BE2C (cell line): ENCODE measurements at places on chromosomes 2 and 18.

- DNase-seq, result no peak
These were observed 122.9 kb downstream of the MRO start for GRCh38 chr18:50696929-50697328.

GRCh38 chr2:237322564-237322963 is 91.4 kb downstream of the COL6A3 start:
- DNase-seq, result no peak

DNA sequence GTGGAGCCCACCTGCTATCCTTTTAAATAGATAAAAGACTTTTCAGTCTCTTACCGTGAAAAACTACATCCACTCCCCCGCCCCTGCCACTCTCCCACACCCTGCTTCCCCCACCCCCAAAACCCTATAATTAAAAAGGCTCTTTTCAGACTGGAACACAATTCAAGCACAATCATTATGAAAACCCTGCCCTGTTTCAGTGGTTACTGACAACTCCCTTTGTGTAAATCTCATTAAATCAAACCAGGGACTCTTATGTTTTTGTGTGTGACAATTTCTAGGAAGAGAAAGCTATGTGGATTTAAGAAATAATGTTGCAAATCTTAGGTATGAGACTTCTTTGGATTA is 21.0 kb upstream of the ZNF532 start:
- no peak for DNase-seq

DNA sequence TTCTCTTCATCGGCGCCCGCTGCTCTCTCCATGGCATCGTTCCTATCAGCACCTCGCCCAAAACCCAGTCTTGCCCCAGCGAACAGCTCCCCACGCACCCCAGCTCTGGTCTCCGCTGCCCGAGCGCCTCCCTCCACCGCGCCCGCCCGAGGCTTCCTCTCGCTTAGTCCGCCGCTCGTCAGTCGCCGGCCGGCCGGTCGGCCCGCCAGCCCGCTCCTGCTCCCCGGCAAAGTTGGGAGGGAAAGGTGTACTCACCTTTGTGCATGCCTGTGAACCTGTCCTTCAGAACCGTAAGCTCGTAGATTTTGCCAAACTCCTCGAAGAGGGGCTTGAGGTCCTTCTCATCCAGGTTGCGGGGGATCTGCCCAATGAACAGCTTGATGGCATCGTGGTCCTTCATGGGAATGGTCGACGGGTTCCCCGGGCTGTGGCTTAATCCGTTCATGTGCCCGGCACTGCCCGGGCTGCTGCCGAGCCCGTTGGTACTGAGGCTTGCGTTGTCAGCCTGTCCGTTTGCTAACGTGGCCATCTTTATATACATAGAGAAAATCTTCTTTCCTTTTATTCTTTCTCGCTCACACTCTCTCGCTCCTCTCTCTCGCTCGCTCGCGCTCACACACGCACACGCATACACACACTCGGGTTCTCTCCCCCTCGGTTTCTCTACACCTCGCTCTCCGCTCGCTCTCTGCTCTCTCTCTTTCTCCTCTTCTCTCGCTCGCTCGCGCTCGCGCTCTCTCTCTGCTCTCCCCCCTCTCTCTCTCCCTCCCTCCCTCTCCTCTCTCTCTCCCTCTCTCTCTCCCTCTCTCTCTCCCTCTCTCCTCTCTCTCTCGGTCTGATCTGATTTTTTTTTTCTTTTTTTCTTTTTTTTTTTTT is at the start of gene CELF4:
Gene CELF4, minus strand, starts transcription at position 698 of the 876 bp plus-strand sequence.
- DNase-seq, result peak; percentile 46

DNA sequence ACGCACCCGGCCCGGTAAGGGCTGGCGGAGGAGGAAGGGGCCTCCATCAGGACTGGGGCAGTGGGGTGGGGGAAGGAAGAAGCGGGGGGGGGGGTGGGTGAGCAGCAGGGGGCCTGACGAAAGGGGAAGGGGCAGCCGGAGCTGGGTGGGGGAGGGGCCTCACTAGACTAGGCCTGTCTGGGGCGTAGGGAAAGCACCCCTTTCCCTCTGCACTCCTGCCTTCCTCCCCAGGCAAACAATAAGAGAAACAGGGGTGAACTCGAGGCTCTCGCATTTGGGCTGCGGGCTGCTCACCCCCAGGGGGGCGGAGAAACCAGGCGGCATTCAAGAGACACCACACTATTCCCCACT is 82.7 kb upstream of the POMC start:
- DNase-seq, result no peak

- DNase-seq, result no peak
These were observed 134.5 kb upstream of the CTAGE1 start for GRCh38 chr18:22552254-22552653.

- peak; percentile 89 for DNase-seq
These were observed 3.1 kb upstream of the GMPPA start for GRCh38 chr2:219495531-219496122.

GRCh38 chr2:237281836-237282306 is 132.1 kb downstream of the COL6A3 start:
- DNase-seq, result no peak

- no peak for DNase-seq
These were observed 280.7 kb upstream of the HNRNPA3 start for GRCh38 chr2:176931588-176932563.

- DNase-seq, result no peak
These were observed 419.5 kb upstream of the CHST9 start for GRCh38 chr18:27604583-27604982.

GRCh38 chr18:9536354-9537152 is 61.2 kb downstream of the RALBP1 start:
- DNase-seq, result no peak

- DNase-seq, result no peak
These were observed 20.7 kb downstream of the CRYGD start for GRCh38 chr2:208103616-208104015.

DNA sequence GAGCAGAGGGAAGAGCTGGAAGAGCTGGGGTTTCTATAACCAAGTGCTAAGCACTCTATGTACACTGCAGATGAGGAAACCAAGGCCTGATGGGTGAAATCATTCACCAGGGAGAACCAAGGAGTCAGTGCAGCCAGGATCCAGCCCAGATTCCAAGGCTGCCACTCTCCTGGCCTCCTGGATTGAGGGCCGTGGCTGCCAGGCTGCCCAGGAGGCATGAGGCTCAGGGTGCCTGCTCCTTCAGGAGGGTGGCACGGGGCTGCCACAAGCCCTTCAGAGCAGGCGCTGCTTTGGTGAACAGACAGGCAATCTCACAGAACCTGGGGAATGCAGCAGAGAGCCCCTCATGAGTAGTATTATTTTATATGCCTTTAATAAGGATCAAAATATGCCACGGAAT is 293.7 kb upstream of the HDAC4 start:
- DNase-seq, result no peak

DNA sequence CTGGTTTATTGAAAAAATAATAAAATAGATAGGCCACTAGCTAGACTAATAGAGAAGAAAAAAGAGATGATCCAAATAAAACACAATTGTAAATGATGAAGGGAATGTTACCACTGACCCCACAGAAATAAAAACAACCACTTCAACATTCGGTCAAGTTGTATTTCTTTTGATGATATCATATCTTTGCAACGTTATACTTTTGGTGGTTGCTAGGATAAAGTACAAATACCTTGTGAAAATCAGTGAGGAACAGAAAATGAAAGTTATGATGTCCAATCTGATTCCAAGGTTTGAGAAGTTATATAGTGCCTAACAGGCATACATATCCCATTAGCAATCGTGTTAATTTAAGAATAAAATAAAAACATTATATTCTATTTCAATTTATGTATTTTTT is 6.6 kb upstream of the ASNSD1 start:
- DNase-seq, result no peak

DNA sequence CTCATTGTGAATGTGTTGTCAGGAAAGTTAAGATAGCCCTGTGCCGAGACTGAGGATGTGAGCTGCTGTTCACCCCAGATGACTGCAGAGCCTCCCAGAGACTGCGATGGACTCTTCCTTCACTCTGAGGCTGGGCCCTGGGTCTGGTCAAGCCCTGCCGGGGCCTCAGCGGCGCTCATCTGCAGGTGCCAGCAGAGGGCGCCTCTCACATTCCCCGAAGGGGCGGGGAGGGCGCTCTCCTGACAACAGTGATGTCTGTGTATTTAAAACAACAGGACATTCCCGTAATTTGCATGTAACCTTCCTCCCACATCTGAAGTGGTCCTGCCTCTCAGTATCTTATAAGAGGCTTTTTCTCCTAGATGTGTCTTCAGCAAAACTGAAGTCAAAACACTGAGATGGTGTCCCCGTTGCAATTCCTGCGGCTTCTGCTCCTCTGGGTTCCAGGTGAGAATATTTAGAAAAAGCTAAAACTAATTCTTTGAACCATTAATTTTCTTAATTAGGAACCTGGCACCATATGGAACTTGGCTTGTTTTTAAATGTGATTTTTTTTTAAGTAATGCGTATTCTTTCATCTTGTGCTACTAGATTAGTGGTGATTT is 1377.9 kb downstream of the RPIA start:
- peak; percentile 41 for DNase-seq

- no peak for DNase-seq
These were observed 1677.0 kb upstream of the LRRTM1 start for GRCh38 chr2:81981585-81981984.

- no peak for DNase-seq
These were observed 1004.1 kb upstream of the NRXN1 start for GRCh38 chr2:52036024-52036423.

GRCh38 chr2:108833219-108833618 is 46.6 kb downstream of the CCDC138 start:
- no peak for DNase-seq

GRCh38 chr2:1494906-1495305 is 81.6 kb downstream of the TPO start:
- DNase-seq, result no peak

GRCh38 chr2:172865422-172865821 is 129.8 kb downstream of the RAPGEF4 start:
- no peak for DNase-seq

- DNase-seq, result no peak
These were observed 92.3 kb downstream of the DIS3L2 start for GRCh38 chr2:232053777-232054176.

- DNase-seq, result no peak
These were observed 124.1 kb downstream of the LNPK start for GRCh38 chr2:175877845-175878544.

- DNase-seq, result no peak
These were observed 52.5 kb upstream of the STAM2 start for GRCh38 chr2:152227969-152228592.

DNA sequence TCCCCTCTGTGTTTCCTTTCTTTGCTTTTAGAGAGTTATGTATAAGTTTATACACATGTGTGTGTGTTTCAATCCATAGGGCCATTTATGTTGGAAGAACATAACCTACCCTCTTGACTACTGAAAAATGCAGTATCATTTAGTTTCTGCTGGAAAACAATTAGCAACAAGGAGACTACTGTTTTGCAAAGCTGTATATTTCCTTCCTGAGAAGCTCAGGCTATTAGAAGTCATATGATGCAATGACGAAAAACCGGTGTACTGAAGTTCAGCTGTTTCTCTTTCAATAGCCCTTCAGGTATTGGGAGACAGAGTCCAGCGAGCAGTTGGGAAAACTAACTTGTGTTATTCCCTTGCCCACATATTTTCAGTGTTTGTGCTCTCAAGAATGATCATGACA is 447.7 kb upstream of the GYPC start:
- DNase-seq, result no peak

GRCh38 chr2:53500181-53500580 is 267.4 kb upstream of the CHAC2 start:
- DNase-seq, result no peak

DNA sequence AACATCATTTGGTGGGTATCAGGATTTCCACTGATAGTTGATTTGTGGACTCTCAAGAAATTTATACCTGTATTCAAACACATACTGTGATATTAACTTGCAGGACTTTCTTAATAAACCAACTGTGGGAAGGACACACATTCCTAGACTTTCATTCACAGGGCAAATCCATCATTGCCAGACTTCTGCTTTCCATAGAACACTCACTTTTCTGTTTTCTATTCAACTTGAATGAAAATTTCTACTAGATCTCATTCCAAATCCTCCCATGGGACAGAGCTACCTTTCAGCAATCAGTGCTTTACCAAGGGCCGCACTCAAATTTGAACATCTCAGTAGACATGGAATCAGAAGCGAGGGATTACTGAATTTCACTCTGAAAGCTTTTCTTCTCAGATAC is 612.5 kb downstream of the IRS1 start:
- DNase-seq, result no peak

DNA sequence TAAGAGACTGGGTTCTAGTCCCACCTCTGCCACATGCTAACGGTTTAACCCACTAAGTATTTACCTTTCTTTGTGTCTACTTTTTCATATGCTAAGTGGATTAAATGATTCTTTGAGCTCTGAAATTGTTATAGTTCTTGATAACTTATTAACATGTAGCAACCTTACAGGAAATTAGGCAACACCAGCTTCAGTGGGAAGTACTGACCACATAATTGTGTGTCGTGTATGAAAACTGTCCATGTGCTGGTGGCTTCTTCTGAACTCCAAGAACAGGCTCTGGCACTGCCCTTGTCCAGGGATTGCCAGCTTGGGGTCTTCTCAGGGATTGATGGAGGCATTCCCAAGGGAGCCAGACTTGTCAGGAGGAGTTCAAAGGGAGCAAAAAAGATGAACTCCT is 427.7 kb downstream of the TGIF1 start:
- DNase-seq, result no peak

- DNase-seq, result no peak
These were observed 406.2 kb downstream of the MTX2 start for GRCh38 chr2:176675271-176675949.

GRCh38 chr2:191109888-191110287 is 40.9 kb downstream of the STAT4 start:
- no peak for DNase-seq

DNA sequence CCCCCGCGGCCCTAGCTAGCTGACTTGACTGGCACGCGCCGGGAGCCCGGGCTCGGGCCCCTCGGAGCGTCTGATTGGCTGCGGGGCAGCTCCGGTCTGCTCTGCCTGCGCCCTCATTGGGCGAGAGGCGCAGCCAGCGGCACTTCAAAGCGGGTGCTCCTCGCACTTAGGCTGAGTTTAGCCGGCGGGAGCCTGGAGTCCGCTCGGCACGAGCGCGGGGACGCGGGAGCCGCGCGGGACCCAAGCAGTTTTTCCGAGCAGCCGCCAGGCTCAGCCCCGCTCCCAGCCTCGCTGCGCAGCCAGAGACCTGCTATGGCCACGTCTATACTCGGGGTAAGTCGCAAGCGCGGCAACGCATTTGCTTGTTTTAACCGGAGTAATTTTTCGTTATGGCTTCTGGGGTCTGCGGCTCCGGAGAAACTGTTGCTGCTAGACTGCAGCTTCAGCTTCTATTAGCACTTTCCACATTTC is at the start of gene SP9:
Gene SP9, plus strand, starts transcription at position 174 of the 471 bp plus-strand sequence. Its CDS starts 139 bp downstream, at position 313.
- peak; percentile 44 for DNase-seq
